Aortic smooth muscle cell (primary cell): ENCODE measurements at places on chromosomes 2 and 18. TPM values are rescaled to one million over a fixed set of nuclear protein-coding genes. Genes with fewer than 3 reads are reported as not detected.

Gene SERPINB13
- total RNA-seq: not detected in 2 replicates

Gene SLC14A1
- total RNA-seq: 443 and 540 TPM in 2 replicates

Gene HS6ST1
- total RNA-seq: 7.1 and 9.5 TPM in 2 replicates

Gene NLRC4
- not detected in 2 replicates for total RNA-seq

Gene CCDC141
- total RNA-seq: 2.6 and 7.9 TPM in 2 replicates

Gene UGT1A4
- not detected in 2 replicates for total RNA-seq

Gene PLCD4
- total RNA-seq: 2.1 and 4.0 TPM in 2 replicates

Gene LDLRAD4
- total RNA-seq: 2.4 and 3.7 TPM in 2 replicates

Gene STARD6
- total RNA-seq: 0.44 and 0.53 TPM in 2 replicates

Gene FAM117B
- total RNA-seq: 1.5 and 3.2 TPM in 2 replicates

Gene ANKRD62
- under 0.01 TPM in 1 of 2 replicates, not detected in the other for total RNA-seq

Gene OSBPL6
- 0.53 and 0.56 TPM in 2 replicates for total RNA-seq

Gene ZC3H6
- total RNA-seq: 3.8 and 4.4 TPM in 2 replicates

Gene NDUFAF7
- 12.9 and 14.8 TPM in 2 replicates for total RNA-seq

Gene COBLL1
- 3.6 and 8.7 TPM in 2 replicates for total RNA-seq

Gene MYO3B
- total RNA-seq: under 0.01 and 0.12 TPM in 2 replicates

Gene EPHA4
- total RNA-seq: 4.8 and 8.2 TPM in 2 replicates

Gene SRD5A2
- total RNA-seq: not detected in 2 replicates

Gene ZNF892
- total RNA-seq: 2.2 and 3.0 TPM in 2 replicates

Gene C2orf66
- total RNA-seq: under 0.01 and 0.19 TPM in 2 replicates

Gene SERPINB4
- not detected in 2 replicates for total RNA-seq

Gene ATAD2B
- total RNA-seq: 9.0 and 14.1 TPM in 2 replicates

Gene HJURP
- total RNA-seq: 8.2 and 20.3 TPM in 2 replicates

Gene STPG4
- total RNA-seq: 0.44 and 0.53 TPM in 2 replicates

Gene PIEZO2
- 0.31 and 4.1 TPM in 2 replicates for total RNA-seq

Gene KIAA2012
- under 0.01 TPM in 1 of 2 replicates, not detected in the other for total RNA-seq

Gene ADAM23
- 4.6 and 7.7 TPM in 2 replicates for total RNA-seq

Gene SKOR2
- total RNA-seq: not detected in 2 replicates

Gene DNAJC5G
- not detected in 2 replicates for total RNA-seq

Gene SYT4
- not detected in 2 replicates for total RNA-seq

Gene RBKS
- total RNA-seq: 2.3 and 2.4 TPM in 2 replicates

Gene CDH2
- 34.0 and 57.3 TPM in 2 replicates for total RNA-seq

Gene IL36B
- total RNA-seq: not detected in 2 replicates

Gene FIGN
- 1.3 and 2.2 TPM in 2 replicates for total RNA-seq

Gene CHRNG
- total RNA-seq: not detected in 2 replicates

Gene KCNIP3
- total RNA-seq: 0.13 and 0.31 TPM in 2 replicates

Gene TMEM247
- total RNA-seq: not detected in 2 replicates

Gene DSG2
- under 0.01 and 0.31 TPM in 2 replicates for total RNA-seq

Gene STAM2
- total RNA-seq: 40.3 and 48.8 TPM in 2 replicates

Gene SLC5A7
- total RNA-seq: not detected in 2 replicates

Gene SIX3
- total RNA-seq: not detected in 2 replicates

Gene SERPINB10
- total RNA-seq: 0.13 TPM in 1 of 2 replicates, not detected in the other

Gene ASAP2
- 83.4 and 86.1 TPM in 2 replicates for total RNA-seq

Gene DUSP28
- total RNA-seq: 3.4 and 3.5 TPM in 2 replicates

Gene HOXD1
- total RNA-seq: not detected in 2 replicates

Gene CLEC4F
- not detected in 2 replicates for total RNA-seq

Gene PECR
- total RNA-seq: 11.6 and 15.7 TPM in 2 replicates

Gene HRH4
- under 0.01 and 0.06 TPM in 2 replicates for total RNA-seq

Gene MAP2
- 7.1 and 23.7 TPM in 2 replicates for total RNA-seq

Gene CYP20A1
- total RNA-seq: 32.3 and 35.0 TPM in 2 replicates

Gene SLC23A3
- 1.6 TPM in 2 replicates for total RNA-seq

Gene CRYGD
- total RNA-seq: not detected in 2 replicates
